Cerebellum (tissue), 4 donors: ENCODE measurements at places on chromosomes 11 and 22. TPM values are rescaled to one million over a fixed set of nuclear protein-coding genes. Genes with fewer than 3 reads are reported as not detected.

The MS4A12 gene
- not detected for total RNA-seq

The TRIOBP gene
- 28.5 TPM for total RNA-seq

The CRACR2B gene
- 4.0 TPM for total RNA-seq

The DDIAS gene
- total RNA-seq, result 4.1 TPM

The ELMOD1 gene
- total RNA-seq, result 47.8 TPM

- no peak for DNase-seq
Measured at GRCh38 chr11:134014511-134014910, 54.4 kb upstream of the JAM3 start.

- DNase-seq, result no peak
Measured at GRCh38 chr11:8826139-8826786, 84.7 kb upstream of the AKIP1 start.

- peak; percentile 30 for DNase-seq
Measured at GRCh38 chr22:42171417-42171816, 40.8 kb upstream of the CYP2D6 start.

The DDI1 gene
- not detected for total RNA-seq

- no peak for DNase-seq
Measured at GRCh38 chr11:77967753-77968152, 26.7 kb downstream of the INTS4 start.

GRCh38 chr11:77590194-77590782, 535 bp downstream of the AQP11 start:
- DNase-seq, result peak; percentile 77

DNA sequence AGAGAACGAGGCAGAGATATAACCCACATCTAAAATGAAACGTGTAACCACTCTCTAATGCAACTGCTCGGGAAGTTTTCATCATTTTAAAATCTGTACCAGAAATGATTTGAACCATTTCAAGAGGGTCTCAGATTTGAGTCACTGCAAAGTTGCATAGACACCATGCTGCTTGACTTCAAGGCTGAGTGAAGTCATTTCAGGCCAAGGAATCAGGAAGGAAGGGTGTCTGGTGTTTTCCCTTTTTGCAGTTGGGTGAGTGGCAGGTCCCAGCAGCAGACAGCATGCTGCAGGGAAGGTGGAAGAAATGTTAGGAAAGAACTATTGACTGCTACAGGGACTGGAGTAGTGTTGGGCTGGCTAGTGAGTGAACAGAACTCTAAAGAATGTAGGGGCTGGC, 16.5 kb downstream of the TANGO2 start:
- no peak for DNase-seq

DNA sequence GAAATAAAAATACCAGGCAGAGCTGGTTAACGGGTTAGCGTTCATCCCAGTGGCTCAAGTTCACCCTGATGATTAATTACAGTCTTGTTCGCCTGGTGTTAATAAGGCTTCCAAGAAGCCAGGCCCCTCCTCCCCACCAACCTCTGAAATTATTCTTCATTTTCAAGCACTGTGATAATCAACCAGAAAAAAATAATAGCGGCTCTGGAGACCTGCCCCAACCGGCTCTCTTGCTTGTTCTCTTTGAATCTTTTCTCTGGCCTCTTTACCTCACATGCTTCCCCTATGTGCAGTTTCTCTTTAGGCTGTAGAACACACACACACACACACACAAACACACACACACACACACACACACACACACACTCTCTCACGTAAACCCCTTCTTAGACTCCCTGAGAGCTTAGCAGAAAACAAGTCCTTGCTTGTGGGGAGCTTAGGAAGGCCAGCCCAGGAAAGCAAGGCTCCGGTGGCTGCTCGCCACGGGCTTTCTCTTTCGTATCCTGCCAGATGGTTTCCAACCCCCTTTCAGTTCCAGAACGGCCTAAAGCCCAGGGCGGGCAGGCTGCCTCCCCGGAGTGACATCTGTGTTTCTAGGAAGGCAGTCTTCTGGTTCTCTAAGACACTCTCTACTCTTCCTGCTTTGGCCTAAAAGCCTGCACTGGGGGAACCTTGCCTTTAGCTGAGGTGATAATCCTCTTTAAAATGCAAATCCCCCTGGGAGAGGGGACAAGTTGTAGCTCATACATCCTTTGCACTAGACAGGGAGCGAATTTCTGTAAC, 106.4 kb upstream of the SESN3 start:
- DNase-seq, result peak; percentile 76

- DNase-seq, result no peak
Measured at GRCh38 chr11:68163691-68164090, 42.5 kb upstream of the CHKA start.

DNA sequence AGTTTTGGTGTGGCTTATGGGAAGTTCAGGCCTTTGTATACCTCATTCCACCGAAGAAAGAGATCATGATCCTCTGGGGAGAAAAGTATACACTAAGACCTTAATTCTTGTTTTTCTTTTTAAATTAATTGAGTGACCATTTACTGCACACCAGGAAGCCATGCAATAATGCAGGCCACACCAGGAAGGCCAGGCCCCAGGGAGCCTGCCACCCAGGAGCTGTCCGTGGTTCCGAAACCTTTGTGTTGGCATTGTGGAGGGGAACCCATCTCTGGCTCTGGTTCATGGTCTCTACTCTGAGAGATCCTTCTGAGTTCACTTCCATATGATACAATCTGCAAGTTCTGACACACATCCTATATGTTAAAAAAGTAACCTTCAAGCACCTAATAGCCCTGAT, 291.8 kb downstream of the MIAT start:
- no peak for DNase-seq

- no peak for DNase-seq
Measured at GRCh38 chr11:12950670-12951069, 58.4 kb upstream of the RASSF10 start.

DNA sequence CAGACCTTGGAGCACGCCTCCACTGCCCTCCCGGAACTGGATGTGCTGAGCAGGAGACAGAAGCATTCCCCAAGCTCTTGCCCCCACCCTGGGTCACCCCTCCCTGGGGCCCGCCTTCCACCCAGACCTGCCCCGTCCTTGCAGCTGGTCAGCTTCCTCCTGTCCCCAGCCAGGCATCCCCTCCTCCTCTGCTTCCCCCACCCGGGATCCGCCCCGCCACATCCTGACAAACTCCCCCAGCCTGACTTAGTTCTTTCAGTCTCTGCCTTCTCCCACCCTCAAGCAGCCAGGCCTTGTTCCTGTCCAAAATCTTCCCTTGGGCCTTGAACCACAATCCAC, 1.1 kb upstream of the PLXNB2 start:
- DNase-seq, result no peak

- no peak for DNase-seq
Measured at GRCh38 chr11:111836721-111837120, 34.7 kb downstream of the ALG9 start.

- no peak for DNase-seq
Measured at GRCh38 chr11:68128682-68129327, 7.6 kb upstream of the CHKA start.

The C1QTNF5 gene
- 3.4 TPM for total RNA-seq

- peak; percentile 28 for DNase-seq
Measured at GRCh38 chr11:34916843-34917770, 689 bp downstream of the PDHX start.

The BET1L gene
- total RNA-seq, result 6.4 TPM

The PHLDA2 gene
- not detected for total RNA-seq

GRCh38 chr11:59822989-59823566, 12.5 kb upstream of the MRPL16 start:
- peak; percentile 64 for DNase-seq

The MYRF gene
- total RNA-seq, result 1.7 TPM

- no peak for DNase-seq
Measured at GRCh38 chr11:92720385-92720784, 249.1 kb upstream of the MTNR1B start.

GRCh38 chr11:61537326-61537725, 28.8 kb downstream of the LRRC10B start:
- DNase-seq, result no peak

The CDC42EP2 gene
- 10.1 TPM for total RNA-seq

GRCh38 chr22:32478994-32479393, 4.4 kb downstream of the FBXO7 start:
- no peak for DNase-seq

- DNase-seq, result no peak
Measured at GRCh38 chr11:46686886-46687795, 13.3 kb downstream of the ARHGAP1 start.

GRCh38 chr11:129894278-129895125, 876 bp downstream of the NFRKB start:
- DNase-seq, result no peak

The SEPTIN5 gene
- total RNA-seq, result 111 TPM

The IFITM5 gene
- total RNA-seq, result not detected

DNA sequence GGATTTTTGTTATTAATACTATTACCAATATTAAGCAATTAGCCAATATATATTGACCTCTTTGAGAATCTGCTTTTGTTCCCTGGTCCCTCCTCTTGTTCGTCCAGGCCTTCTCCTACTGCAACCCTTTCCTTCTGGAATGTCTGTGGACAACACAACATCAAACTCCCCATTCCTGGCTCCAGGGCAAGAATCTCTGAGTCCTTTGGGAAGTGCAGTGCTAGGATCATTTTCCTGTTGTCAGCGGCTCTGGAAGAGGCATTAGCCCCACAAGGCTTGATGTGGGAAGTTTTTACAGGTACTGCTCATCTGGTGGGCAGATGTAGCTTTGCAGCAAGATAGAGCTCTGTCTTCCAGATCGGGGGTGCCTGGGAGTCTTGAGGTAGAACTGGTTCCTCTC, 74.3 kb downstream of the RPUSD4 start:
- no peak for DNase-seq

The INSC gene
- total RNA-seq, result 0.36 TPM

GRCh38 chr11:17978553-17979287, 34.1 kb downstream of the SERGEF start:
- DNase-seq, result peak; percentile 88

The RAG1 gene
- total RNA-seq, result 0.36 TPM

The PATE2 gene
- 1.7 TPM for total RNA-seq

DNA sequence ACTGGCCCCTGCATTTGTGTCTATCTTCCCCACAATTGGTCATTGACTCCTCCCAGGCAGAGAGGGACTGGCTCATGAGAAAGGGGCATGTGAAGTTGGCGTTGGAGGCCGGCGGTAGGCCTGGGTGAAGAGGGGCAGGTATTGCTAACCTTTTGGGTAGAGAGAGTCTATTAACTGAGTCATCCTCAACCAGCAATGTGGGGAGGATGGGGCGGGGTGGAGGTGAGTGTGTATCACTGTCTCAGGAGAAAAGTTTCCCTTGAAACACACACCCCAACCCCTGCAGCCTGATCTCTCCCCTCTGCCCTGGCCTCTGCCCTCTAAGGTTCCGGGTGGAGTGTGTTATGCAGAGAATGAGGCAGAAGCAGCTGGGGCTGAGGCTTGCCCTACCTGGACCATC, 60.1 kb upstream of the PHF21B start:
- no peak for DNase-seq

DNA sequence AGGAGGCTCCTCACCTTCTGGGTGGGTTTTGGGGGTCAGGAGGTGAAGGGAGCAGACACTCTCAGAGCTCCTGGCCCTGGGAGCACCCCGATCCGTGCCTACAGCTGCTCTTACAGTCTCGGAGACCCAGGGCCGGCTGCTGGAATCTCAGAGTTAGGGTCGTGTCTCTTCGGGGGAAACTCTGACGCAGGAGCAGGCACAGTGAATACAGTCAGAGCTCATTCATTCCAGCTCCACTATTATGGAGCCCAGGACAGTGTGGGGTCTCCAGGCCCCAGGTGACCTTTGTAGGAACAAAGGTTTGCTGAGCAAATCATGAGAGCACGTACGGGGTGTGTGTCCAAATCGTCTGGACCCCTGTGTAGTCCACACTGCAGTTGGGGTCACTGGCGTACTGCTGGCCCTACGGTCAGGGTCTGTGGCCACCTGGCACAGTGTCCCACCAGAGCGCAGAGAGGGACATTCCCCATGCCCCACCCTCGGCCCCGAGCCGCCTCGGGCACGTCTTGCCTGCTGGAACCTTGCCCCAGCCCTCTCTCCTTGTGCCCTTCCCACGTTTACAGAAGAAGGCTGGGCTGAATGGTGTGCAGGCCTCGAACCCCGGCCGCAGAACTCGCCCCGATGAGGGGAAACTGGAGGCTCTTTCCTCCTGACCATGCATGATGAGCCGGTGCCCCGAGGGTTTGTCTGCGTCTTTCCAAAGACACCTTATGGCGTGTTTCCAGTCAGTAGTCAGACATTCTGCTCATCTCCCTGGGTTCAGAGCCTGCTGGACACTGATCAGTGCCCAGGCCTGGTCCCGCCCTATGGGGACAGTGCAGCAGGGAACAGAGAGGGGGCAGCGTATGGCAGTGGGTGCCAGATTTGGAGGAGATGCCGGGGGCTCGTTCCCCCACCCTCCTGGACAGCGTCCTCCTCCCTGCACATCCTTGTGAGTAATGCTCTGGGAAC, 1166.6 kb downstream of the BRD1 start:
- peak; percentile 63 for DNase-seq

GRCh38 chr11:95913830-95914615, 9.9 kb downstream of the MTMR2 start:
- no peak for DNase-seq

- DNase-seq, result no peak
Measured at GRCh38 chr11:103997082-103997481, 39.4 kb upstream of the DDI1 start.

The TRIM49 gene
- not detected for total RNA-seq

The CYTH4 gene
- total RNA-seq, result 3.9 TPM

The SCGB1A1 gene
- not detected for total RNA-seq

DNA sequence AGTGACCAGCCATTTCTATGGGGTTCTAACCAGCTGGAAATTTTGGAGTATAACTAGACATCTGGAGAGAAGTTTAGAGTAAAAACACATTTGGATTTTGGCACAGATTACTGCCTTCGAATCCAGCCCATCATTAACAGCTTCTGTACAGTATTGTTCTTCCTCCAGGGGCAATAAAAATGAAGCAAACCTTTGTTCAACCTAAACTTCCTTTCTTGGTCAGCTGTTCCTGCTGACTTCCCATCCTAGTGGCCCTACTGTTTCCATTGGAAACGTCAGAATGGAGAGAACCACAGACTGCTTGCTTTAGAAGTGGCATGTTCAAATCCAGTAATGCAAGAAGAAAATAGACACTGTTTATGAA, 203.7 kb upstream of the MTMR2 start:
- no peak for DNase-seq

The MYOD1 gene
- total RNA-seq, result not detected

The CASP5 gene
- total RNA-seq, result not detected

GRCh38 chr11:46360878-46361277, 13.6 kb downstream of the DGKZ start:
- no peak for DNase-seq

GRCh38 chr11:11510939-11511338, 110.9 kb downstream of the GALNT18 start:
- peak; percentile 77 for DNase-seq

- DNase-seq, result peak; percentile 20
Measured at GRCh38 chr11:62909107-62909894, 11.9 kb downstream of the CHRM1 start.

The MCHR1 gene
- 5.7 TPM for total RNA-seq

The C11orf42 gene
- total RNA-seq, result not detected

The MFRP gene
- not detected for total RNA-seq

- DNase-seq, result no peak
Measured at GRCh38 chr11:92128026-92128425, 96.6 kb upstream of the FAT3 start.
